Stimulated activated CD4-positive, alpha-beta T cell treated with anti-CD3 and anti-CD28 coated beads, Interleukin-2, amount 100 ng/mL, for 24 hours (primary cell): ENCODE measurements at places on chromosomes 1 and 21.

- DNase-seq, result no peak
These were observed 100.4 kb downstream of the MRPL37 start for GRCh38 chr1:54300401-54300800.

GRCh38 chr1:185044387-185044786 lies 971 bp upstream of the RNF2 start:
- DNase-seq, result no peak

- DNase-seq, result no peak
These were observed 4.8 kb upstream of the HEATR1 start for GRCh38 chr1:236608930-236609726.

GRCh38 chr1:227396539-227397353 lies 78.5 kb upstream of the CDC42BPA start:
- no peak for DNase-seq

GRCh38 chr1:203095061-203095690 lies 9.4 kb upstream of the MYOG start:
- DNase-seq, result no peak

GRCh38 chr1:19819701-19820100 lies 4.6 kb upstream of the RNF186 start:
- DNase-seq, result no peak

GRCh38 chr1:4422504-4423289 lies 231.7 kb upstream of the AJAP1 start:
- DNase-seq, result no peak

DNA sequence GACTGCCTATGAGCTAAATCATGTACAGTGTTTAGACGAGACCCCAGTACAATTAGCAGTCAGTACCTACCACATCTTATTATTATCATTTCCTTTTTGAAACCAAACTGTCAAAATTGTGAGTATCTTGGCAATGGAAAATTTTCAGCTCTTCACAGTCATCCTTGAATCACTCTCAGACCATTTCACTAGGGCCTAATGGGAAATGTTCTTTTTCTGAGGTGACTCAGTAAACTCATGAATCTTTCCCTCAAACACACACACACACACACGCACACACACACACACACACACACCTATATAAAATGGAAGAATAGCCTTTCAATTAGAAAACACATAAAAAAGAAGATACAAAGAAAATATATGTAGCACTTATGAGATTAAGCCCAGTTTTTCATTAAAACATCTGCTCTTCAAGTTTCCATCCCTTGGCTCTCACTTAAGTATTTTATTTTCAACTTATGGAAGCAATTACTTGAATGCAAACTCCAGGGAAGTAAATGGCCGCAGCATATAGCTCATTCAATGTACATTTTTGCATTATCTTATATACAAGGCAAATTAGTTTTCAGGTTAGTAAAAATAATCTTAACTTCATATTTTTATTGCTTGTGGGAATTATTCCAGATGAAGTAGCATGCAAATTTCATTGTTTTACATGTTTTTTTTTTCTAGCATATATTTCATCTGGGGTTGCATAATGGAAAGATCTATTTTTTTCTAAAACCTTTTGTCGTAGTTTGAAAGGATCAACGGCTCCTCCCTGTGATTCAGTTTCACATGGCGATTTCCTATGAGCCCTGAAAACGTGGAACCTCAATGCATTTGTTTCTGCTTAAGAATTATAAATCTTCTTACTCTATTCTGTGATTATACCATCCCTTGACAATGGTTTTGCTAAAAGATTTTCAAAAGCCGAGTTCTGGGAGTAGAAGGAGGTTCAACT lies 46.3 kb upstream of the TMPRSS15 start:
- DNase-seq, result no peak

DNA sequence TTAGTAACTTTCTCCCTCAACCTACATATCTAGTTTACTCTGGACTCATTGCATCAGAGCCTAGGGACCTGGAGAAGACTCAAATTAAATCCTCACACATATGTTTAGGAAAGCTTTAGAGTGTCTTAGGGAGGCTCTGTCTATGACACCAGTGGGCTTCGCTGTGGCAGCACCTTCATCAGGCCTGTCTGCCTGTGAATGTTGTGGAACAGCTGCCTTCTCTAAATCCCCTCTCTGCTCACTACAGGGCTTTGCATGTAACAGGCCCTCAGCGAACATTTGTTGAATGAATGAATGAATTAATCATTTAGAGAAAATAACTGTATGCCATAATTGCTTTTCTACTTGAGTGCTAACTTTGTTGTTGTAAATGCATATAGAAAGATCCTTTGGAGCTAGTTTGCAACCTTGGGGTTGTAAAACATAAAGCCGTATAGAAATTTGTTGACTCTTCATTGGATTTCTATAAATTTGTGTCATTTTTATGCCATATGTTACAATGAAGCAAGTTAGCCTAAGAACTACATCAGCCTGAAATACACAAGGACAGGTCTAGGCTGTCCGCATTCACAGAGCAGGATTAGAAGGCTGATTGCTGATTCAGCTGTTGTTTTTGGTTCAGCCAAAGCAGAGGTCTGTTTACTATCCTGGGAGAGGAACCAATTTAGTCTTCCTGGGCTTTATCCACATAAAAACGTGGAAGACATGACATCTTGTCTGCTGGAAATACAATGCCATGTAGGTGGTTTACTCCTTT lies 238.0 kb downstream of the ASTN1 start:
- DNase-seq, result no peak

GRCh38 chr1:66439031-66439740 lies 94.8 kb upstream of the SGIP1 start:
- no peak for DNase-seq

- no peak for DNase-seq
These were observed 9.0 kb downstream of the ATP8B2 start for GRCh38 chr1:154334079-154335024.

DNA sequence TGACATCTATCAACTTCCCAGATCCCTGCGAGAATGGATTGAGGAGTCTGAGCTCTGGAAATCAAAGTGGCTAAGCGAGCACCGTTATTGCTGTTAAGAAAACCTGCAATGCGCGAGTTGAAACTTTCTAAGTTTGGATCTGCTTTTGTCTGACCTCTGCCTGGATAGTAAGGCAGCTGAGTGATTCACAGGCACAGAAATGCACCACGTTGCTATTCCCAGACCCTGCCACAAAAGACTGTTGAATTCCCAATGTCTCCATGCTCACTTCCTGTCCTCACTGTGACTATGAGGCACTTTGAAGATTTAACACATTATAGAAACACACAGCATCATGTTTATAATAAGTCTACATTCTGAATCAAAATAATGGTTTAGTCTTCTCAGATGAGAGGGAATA lies 27.1 kb upstream of the CNIH3 start:
- no peak for DNase-seq

GRCh38 chr1:85406081-85406480 lies 58.9 kb downstream of the DDAH1 start:
- DNase-seq, result no peak

- no peak for DNase-seq
These were observed 430.6 kb upstream of the BRINP3 start for GRCh38 chr1:190908246-190908645.
